ENCODE measurements at places on chromosomes 12 and 14.

DNA sequence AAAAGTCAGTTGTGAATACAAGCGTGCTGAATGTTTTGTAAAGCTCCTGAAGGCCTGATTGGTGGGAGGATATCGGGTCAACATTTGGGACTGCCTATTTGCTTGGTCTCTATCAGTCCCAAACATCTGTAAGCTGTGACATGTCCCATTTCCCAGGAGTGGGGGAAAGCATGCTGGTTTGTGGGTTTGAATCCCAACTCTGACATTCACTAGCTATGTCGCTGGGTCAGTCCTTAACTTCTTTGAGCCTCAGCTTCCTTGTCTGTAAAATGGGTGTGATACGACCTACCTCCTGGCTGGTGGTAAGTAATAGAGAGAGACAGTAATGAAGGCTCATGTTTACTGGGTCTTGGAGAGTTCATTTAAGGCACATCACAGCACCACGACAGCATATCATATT is 136.7 kb downstream of the CHST11 start:
- no peak for DNase-seq

- no peak for DNase-seq
Observed at GRCh38 chr12:66726556-66726955, 47.7 kb upstream of the GRIP1 start.

DNA sequence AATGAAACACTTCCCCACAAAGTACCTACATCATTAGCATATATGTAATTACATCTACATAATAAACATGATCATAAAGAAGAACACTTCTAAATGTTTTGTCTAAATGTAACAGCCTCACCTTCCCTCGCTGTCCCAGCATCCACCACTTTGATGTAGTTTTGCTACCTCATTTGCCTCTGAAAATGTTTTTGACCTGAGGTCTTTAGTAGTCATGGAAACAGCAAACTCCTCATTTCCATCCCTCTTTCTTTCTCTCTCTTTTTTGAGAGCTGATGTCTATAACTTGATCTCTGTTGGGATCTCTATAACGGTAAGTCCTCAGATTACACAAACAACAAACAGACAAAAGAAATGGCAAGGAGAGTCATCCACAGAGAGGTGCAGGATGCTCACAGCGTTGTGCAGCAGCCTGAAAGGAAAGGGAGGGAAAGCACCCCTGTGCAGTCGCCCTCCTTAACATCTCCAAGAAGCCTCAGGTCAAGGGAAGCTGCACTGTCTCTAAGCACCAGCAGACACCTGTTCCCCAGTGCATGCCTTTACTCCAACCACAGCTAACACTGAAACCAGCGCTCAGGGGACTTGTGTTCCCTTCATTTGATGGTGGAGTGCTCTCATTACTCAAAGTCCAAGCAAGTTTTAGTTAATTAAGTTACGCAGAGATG is 268.7 kb downstream of the TMEM132D start:
- no peak for DNase-seq

DNA sequence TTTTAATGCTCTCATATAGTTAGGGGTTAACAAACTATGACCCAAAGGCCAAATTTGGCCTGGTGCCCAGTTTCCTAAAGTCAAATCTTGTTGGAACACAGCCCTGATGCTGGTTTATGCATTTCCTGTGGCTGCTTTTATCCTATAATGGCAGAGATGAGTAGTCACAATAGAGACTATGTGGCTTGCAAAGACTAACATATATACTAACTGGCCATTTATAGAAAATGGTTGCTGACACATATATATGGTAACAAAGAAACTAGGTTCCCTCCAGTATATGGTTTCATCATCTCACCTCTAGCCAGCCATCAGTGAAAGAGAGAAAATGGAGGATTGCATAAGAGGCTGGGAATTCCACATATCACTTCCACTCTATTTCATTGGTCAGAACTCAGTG is 10.8 kb downstream of the NAV3 start:
- DNase-seq: no peak

DNA sequence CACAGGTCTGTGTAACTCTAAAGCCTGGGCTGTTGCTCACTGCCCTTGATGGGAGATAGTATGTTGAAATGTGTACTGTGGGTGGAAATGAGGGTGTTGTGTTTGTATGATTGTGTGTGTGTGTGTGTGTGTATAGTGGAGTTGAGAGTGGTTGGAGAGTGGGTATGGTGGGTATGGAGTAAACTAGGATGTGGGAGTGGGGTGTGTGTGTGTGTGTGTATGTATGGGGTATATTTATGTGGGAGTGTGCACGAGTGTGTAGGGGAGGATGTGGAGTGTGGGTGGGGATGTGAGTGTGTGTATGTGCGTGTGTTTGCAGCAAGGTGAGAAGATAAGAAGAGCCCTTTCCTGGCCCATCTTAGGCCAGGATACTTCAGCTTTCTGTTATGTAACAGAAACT is 22.3 kb downstream of the RPH3A start:
- no peak for DNase-seq

- no peak for DNase-seq
Observed at GRCh38 chr12:70049596-70050360, 193.5 kb upstream of the CNOT2 start.

GRCh38 chr14:90831821-90832220 is 15.6 kb upstream of the TTC7B start:
- DNase-seq: no peak

DNA sequence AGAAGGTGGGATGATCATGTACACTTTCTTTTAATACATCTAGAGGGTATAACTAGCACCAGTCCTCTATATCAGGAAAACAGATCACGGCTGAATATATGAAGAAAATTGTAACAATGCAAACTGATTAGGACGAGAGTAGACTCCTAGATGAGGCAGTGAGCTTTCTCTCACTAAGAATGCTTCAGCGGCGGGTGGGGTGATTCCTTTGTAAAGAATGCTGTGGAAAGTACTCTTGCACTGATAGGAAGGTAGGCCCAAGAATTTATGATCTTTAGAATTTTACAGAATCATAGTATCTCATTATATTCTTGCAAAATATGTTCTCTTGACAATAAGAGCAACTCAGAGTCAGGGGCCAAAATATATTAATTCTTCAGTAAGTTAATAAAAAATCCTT is 133.0 kb downstream of the LMNTD1 start:
- DNase-seq: no peak

DNA sequence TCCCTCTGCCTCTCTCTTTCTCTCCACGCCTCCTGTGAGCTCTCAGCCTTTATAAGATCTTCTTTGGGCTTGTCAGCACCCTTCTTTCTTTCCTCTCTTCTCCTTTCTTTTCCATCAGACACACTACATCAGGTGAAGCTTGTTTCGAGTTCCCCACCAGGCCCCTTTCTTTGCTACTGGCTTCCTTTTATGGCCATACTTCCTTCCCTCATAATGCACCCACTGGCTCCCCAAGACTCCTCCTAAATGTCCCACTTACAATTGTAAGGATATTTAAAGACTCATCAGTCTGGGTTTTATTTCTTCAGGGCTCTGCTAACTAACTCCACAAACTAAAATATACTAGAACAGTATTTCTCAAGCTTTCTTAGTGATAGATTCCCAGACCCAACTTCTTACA is 3.5 kb upstream of the RNU6-8 start:
- no peak for DNase-seq

GRCh38 chr14:104290756-104291122 is 152.4 kb downstream of the KIF26A start:
- DNase-seq: no peak

- no peak for DNase-seq
Observed at GRCh38 chr12:20624718-20625117, 70.4 kb upstream of the SLCO1C1 start.

DNA sequence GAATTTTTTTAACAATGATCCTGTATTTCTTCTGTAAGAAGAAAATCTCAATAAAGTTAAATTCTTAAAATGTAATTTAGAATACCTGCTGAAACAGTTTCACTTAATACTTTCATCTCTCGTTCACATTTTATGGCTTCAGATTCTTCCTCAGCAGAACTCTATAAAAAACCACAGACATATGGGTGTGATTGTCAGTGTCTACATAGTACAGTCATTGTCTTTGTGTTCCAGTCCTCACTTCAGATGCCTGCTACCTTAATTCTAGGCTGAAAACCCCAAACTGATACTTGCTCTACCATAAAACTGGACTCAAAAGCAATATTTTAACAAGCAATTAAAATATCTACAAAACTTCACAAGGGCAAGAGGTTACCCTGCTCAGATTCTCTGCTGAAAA is 71.8 kb downstream of the DNAI7 start:
- DNase-seq: no peak

- DNase-seq: no peak
Observed at GRCh38 chr14:51445001-51445390, 204.9 kb downstream of the TMX1 start.

DNA sequence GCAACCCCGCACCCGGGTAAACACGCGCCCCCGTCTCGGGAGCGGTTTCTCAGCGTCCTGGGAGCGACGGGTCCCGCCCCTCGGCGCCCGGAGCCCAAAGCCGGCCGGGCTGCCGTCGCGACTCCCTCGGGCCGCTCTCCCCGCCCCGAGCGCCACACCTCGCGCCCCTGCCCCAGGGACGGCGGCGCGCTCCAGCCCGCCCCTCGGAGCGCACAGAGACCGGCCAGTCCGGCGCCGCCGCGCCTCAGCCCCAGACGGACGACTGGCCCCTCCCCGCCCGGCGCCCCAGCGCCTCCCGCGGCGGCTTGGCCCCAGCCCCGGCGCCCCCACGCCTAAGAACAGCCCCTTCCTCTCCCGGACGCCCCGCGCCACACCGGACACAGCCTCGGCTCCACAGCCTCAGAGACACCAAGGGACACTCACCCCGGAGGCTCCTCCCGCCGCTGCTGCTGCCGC is 411 bp downstream of the BTBD7 start:
- DNase-seq: peak; percentile 33

DNA sequence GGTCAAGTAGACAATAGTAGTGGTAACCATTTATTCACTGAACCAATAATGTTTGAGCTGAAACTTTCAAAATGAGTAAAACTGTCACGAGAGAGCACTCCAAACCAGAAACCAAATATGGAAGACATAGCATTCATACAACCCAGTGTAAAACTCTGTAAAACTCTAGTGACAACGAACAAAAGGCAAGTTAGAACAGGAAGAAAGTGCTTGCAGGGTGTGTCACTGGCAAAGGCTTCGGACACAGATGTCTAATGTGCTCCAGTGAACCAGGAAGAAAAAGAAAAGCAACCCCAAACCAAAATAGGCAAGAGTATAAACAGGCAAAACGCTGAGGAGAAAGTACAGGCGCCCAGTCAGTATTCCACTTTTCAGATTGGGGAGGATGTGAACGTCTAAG is 79.3 kb upstream of the FZD10 start:
- no peak for DNase-seq

DNA sequence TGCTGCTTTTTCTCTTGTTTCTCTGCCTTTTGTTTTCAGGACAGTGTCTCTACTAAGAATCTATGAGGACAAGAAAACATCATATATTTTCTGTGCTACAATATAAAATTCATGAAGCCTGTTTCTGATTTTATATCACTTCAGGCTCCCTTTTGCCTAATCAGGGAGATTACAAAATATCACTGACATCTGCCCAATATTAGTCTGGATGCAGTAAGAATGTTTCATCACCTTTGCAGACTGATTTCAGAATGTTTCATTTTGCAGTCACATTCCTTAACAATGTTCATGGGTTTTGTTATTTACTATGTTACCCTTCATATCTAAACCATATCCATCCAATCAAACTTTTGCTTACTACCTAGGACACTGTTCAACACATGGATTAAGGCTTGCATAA is 491 bp upstream of the CLEC6A start:
- DNase-seq: no peak

All from stimulated activated CD4-positive, alpha-beta T cell treated with anti-CD3 and anti-CD28 coated beads, Interleukin-4, amount 100 ng/mL, for 1 hour (primary cell).